ENCODE measurements at places on chromosomes 2 and 18.

DNA sequence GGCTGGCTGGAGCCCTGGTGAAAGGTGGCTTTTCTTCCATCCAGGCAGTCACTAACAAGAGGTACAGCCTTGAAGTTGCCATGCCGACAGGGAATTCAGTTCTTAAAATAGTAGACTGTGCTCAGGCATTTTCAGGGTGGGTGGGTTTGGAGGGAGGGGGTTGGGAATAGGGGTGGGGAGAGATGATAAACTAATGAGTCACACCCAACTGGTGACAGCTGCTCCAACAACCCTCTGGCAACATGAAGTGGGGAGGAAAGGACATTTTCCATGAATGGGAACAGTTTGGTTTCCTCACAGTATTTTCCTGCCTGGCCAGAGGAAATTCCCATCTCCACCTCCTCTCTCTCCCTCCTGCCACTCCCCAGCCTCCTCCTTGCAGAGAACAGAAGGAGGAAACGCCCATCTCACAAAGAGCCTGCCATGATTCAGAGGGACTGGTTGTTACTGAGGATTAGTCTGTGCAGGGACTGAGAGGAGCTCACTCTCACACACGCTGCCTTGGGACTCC lies 113.0 kb upstream of the SLC1A4 start:
- DNase-seq: peak; percentile 51

DNA sequence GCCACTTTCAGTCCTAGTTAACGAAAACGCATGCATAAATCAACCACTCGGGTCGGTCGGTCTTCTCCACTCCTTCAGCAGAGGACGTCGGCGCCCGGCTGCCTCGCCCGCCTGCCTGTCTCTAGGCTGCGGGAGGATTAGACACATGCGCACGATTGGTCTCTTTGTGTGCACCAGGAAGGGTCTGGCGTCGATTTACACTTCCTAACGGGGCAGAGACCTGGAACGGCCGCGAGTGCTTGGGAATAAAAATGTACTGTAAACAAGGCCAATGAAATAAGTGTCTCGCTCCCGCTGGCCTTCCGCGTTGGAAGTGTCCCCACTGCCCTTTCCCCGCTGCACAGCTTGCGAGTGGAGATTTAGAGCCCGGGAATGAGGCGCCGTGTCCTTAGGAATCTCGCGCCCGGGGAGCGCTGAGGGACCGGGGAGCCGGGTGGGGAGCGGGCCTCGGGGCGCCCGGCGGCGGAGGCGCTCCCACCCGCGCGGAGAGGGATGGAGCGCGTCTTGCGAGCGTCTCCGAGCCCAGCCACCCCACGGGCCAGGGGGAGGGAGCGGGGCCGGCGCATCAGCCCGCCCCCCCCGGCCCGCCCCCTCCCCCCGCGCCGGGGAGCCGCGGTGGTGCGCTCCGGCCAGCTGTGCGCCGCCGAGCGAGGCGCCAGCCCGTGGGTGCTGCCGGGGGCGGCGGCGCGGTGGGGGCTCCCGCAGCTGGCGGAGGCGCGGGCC lies at the start of gene DOK6:
DOK6 (plus strand) TSS at position 636 of the 723 bp plus-strand sequence.
- no peak for DNase-seq

GRCh38 chr2:209383212-209383611 lies 40.6 kb upstream of the MAP2 start:
- peak; percentile 49 for DNase-seq

- no peak for DNase-seq
Measured at GRCh38 chr2:150783896-150784295, 296.4 kb upstream of the RND3 start.

GRCh38 chr2:141301551-141301950 lies 829.3 kb downstream of the LRP1B start:
- DNase-seq: no peak

- no peak for DNase-seq
Measured at GRCh38 chr18:49812286-49813068, 856 bp downstream of the ACAA2 start.

DNA sequence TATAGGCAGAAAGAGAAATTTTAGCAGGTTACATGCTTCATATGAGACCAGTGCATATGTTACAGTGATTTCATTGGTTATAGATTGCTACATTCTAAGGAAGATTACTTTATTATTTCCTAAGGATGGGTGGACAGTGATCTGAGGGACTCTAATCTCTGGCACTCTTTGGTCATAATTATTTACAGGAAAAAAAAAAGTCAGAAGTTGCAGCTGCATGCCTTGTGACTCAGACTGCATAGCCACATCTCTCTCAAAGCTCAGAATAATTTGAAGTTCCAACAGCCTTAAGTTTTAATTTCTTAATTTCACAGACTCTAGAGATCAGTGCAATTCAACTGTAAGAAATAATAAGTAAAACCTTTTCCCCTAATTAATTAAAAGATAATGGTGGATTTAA lies 27.1 kb upstream of the BARD1 start:
- DNase-seq: no peak

DNA sequence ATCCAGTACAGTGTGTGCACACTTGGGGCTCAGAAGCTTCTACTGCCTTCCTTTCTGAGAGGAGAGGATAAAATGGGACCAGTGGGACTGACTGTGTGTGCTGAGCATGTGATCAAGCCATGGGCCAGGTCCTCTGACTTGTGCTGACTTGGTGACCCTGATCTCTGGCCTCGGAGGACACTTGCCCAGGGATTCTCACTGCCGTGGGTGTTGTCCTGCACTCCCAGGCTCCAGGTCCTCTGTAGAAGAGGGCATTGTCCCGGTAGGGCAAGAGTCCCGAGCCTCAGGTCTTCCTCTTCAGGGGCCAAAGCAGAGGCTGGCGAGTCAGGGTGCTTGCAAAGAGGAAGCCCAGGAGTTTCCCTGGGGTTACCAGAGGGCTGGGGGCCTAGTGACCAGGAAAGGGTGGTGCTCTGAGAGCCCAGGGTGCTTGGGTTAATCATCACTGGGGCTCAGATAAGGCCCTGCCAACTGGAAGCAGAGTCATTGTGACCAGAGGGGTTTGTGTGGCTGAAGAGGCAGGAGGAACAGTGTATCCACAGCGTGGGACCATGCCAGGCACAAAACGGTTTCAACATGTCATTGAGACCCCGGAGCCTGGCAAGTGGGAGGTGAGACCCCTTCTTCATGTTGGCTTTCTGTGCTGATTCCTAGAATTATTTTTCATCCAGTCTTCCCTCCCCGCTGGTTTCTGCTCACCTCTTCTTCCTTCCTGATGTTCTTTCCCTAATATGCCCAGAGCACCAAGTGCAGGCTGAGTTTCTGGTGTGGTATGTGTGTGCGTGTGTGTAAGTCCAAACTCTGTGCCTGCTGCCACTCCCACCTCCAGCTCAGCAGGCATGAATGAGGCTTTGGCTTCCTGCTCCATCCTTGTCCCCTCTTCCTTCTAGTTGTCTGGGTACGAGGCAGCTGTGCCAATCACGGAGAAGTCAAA lies at the start of gene GCKR:
GCKR (plus strand) TSS at position 483 of the 931 bp plus-strand sequence; CDS start at position 549, 66 bp downstream.
- no peak for DNase-seq

GRCh38 chr2:240989451-240990265 lies 8.8 kb upstream of the SNED1 start:
- DNase-seq: no peak

DNA sequence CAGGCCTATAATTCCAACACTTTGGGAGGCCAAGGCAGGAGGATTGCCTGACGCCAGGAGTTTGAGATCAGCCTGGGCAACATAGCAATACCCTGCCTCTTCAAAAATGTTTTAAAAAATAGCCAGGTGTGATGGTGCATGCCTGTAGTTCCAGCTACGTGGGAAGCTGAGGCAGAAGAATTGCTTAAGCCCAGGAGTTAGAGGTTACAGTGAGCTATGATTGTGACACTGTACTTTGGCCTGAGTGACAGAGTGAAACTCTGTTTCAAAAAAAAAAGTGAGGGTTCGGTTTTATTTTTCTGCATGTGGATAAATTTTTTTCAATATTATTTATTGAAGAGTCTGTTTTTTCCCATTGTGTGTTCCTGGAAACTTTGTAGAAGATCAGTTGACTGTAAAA lies 208.1 kb downstream of the SLC4A3 start:
- DNase-seq: no peak

GRCh38 chr18:34128436-34128835 lies 96.3 kb downstream of the NOL4 start:
- DNase-seq: no peak

GRCh38 chr18:70132999-70133398 lies 72.5 kb downstream of the RTTN start:
- no peak for DNase-seq

DNA sequence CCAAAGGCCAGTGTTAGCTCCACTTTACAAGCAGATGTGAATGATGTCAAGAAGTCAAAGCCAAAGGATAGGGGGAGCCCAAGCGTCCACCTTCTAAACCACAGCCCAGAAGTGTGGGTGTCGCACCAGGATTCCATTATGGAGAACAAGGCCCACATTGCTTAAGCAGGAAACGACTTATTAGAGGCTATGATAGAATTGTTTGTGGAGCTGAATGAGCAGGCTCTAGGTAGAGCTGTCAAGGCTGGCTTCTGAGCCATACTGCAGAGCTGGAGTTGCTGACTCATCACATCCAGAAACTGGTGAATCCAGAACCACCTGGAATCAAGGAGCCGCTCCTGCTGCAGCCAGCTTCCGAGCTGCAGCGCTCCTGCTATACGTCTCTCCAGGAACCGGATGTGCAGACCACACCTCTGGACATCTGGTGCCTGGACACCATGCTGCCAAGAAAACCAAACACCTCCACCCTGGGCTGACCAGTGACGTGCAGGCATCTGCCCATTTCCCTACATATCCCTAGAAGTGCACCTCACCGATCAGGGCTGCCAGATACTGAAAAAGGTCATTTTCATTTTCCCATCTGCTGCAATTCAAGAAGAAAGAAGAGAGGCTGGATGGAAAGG lies 6.2 kb upstream of the TWIST2 start:
- no peak for DNase-seq

DNA sequence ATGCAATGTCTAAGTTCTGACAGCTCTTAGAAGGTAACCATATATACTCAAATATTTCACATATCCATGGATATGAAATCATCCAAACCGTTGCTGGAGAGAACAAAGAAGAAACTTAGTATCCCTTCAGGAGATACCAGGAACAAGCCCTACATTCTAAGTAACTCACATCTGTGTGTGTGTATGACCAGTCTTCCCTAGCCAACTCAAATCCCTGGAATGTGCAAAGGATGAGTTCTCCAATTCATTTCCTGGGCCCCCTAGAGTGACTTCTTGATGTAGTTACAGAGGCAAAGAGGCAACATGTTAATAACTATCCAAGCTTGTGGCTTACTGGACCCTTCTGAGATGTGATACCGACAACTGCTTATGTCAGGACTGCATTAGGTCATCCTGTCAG lies 20.1 kb downstream of the TPGS2 start:
- no peak for DNase-seq

- no peak for DNase-seq
Measured at GRCh38 chr18:58754544-58755068, 83.3 kb downstream of the MALT1 start.

DNA sequence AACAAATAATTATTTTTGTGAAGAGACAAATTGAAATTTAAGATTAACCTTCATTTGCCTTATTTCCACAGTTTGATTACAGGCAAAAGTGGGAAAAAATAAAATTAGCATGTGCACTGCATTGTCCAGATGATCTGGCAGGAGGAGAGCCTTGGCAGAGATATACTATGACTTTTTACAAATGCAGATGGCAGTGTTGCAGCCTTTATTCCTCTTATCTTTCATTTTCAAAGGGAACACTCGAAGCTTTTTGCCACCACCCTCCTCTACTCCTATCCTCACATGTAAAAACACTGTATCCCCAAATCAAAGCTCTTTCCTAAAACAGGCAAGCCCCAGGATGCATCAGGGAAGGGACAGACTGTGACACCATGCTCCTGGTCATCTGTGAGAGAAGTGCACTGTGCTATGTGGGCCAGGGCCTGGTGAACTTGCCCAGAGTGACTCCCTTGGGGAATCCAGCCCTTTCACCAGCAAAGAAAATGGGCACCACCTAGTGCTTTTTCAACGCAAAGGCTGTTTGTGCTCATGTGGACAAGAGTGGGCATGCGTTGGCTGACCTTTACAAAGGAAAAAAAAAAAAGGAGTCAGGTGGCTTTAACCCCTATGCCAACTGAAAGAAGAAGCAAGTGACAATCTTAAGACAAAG lies 74.7 kb upstream of the ETAA1 start:
- DNase-seq: no peak

DNA sequence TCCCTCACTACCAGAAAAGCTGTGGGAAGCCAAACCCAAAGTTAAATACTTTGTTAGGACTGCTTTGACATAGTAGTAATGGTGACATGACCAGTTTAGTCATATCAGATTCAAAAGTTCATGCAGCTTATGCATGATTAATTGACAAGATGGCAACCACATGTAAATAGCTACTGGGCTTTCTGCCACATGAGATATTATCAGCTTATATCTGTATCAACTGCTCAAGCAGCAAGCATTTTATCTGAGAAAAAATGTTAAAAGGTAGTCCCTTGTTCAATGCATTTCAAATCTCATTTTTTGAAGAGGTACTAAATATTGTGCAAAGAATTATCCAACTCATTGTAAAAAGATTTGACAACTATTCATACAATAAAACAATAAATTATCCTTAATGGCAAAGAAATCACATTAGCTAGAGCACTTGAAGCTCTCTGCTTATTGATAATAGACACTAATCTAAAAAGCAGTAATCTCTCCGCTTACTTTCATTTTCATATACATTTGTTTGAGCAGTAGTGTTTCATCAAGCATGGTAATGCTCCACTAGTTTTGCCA lies 993.6 kb upstream of the NXPH2 start:
- no peak for DNase-seq

Measured in pulmonary artery endothelial cell (primary cell).